ENCODE measurements at places on chromosomes 5 and 9.
A peak's percentile ranks its signal among the peaks of the same experiment; 100 is the strongest.

DNA sequence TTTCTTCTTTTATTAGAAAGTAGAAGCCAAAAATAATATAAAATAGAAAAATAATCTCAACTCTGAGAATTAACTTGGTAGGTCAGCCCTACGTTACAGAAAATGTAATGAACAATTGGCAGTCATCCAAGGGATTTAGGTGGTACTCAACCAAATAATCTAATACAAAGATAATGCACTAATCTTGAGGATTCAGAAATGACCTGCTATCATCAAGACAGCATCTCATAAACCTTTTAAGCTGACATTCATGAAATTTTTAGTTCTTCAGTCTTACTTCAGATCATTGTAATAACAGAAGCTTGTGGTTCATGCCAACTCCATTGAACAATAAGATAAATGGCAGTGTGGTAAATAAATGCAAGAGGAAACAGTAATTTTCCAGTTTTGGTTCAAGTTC lies 1058.0 kb downstream of the MAT2B start:
- DNase-seq: no peak

DNA sequence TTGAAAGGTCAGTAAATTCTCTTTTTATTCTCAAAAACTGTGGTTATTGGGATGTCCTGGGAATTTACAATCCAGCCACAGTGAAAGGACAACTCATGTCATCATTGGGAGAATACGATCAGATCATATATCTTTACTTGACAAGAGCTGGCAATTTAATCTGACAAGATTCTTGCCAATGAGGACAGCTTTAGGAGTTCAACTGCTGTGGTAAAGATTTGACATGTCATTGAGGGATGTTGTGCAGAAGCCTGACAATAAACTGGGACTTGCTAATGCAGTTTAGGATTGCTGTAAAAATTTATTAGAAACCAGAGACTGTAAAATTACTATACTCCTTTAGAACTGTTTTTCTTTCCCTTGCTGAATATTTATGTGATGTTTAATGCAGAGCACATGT lies 1131.0 kb downstream of the MAT2B start:
- DNase-seq: no peak

DNA sequence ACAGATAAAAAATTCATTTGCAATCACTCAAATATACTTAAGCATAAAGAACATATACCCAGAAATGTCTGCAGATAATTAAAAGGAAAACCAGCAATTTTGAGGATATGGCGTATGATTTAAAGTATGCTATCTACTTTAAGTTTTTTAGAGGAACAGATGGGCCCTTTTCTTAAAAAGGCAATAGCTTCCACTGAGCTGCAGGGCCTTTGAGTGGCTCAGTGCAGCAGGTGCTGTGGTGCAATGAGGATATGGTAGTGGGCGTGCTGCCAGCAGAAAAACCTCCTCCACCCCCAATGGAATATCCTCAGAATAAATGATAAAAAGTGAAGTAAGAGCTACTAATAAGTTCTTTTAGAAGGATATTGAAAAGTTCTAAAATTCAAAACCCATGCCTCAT lies 814.5 kb downstream of the MTRR start:
- no peak for DNase-seq

DNA sequence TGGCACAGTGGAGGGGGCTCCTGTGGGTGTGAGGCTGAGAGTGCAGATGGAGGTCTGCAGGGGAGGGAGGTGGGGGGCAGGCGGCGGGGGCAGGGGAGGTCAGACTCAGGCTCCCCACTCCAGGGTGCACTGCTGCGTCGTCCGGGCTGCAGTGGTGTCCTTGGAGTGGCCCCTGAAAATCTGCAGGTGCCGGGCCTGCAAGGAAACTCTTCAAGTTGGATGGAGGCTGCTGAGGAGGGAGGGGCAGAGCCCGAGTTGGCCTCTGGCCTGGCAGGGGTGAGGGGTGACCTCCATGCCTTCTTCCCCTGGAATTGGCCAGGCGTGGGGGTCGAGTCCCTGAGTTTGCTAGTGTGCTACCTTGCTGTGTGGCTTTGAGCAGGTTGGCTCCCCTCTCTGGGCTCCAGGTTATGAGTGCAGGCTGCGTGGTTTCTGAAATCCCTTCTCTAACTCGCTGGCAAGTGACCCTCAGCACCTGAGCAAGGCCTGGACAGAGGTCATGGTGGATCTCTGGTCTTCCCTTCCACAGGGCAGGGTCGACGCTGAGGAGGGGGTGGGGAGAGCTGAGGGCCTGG lies 888 bp downstream of the ADAMTSL2 start:
- no peak for DNase-seq

DNA sequence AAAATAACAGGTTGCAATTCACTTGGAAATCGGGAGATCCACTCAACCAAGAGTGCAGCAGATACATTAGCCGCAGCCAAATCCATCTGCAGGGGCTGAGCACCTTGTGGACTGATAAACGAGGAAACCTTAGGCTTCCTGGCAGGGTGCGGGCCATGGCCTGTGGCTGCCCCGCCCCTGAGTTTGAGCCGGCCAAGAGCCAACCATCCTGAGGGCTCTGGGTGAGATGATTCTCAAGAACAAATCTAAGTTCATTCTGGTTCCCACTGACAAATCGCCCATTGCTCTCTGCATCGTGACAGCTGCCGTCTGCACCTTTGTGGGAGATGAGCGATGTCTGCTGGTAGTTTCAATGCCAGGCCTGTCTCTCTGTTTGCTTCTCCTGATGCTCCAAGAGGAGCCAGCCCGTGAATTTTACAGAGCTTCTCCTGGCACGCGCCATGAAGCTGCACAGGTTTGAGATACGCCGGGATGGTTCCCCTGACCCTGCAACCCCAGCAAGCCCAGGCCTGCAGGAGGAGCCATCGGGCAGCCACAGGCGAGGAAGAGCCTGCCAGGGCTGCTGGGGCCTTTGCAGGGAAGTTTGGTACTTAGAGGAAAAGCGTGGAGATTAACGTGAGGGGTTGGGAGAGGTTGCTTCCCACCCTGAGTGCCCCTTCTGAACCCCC lies 154.0 kb downstream of the OLFM1 start:
- no peak for DNase-seq

- DNase-seq: peak; percentile 34
Measured at GRCh38 chr9:127351182-127352166, 45.5 kb upstream of the SLC2A8 start.

DNA sequence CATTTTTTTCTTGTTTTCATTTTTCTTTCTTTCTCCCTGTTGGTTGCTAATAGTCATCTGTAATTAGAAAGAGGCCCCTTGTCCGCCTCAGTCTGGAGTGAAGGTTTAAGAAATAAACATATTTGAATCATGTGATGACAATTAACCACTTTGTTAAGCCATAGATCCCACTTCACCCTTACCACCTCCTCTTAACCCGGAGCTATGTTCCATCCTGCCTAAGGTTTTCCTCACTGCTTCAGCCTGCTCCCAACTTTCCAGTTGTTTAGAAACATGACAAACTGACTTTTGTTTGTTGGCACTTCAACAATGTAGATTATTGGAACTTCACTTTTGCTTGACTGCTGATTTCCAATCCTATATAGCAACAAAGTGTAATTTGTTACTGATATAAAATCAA lies 37.4 kb upstream of the SSBP2 start:
- DNase-seq: no peak

DNA sequence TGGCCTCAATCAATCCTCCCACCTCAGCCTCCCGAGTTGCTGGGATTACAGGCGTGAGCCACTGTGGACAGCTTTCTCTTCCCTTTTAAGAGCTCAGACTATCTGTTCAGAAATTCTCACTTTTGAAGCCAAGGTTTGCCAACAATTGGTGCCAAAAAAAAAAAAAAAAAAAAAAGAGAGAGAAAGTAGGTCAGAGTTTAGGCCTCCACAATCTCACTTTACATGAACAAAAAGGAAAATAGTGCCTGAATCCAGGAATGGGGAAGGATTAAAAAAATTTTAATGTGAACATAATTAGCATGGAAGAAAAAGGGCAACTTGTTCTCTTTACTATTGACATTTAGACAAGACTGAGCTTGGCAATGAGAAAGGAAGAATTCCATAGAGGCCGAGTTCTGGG lies 94.1 kb downstream of the NSG2 start:
- no peak for DNase-seq

DNA sequence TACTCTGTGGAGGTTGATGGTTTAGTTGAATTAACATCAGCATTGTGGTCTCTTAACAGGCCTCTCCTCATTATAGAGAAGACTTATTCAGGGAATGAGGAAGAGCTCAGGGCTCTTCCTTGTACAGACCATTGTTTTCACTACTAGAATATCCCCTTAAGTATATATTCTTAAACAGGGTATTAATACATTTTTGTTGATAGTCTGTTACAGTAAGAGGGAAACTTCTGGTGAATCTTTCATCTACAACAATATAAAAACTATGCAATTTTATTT lies 330.7 kb downstream of the ADGRV1 start:
- DNase-seq: no peak

DNA sequence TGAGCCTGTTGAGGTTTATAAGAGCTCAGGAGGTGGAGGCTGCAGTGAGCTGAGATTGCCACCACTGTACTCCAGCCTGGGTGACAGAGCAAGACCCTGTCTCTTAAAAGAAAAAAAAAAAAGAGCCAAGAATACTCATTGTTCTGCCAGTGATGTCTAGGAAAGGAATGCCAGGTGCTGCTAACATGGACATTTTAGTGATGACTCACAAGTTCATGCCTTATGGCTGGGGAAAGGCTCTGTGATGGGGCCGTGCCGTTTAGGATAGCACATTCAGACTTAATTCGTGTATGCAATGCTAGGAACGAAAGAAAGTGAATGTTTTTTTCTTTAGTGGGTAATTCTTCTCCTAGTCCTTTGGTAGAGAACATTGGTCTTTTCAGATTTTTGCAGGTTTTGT lies 134.2 kb downstream of the ARHGAP26 start:
- DNase-seq: no peak

GRCh38 chr5:146284016-146284415 lies 54.6 kb upstream of the POU4F3 start:
- DNase-seq: no peak

- no peak for DNase-seq
Measured at GRCh38 chr5:54458221-54458620, 2.7 kb downstream of the HSPB3 start.

- no peak for DNase-seq
Measured at GRCh38 chr9:80467632-80468031, 895.9 kb downstream of the TLE4 start.

- no peak for DNase-seq
Measured at GRCh38 chr9:137126786-137127185, 12.2 kb upstream of the GRIN1 start.

DNA sequence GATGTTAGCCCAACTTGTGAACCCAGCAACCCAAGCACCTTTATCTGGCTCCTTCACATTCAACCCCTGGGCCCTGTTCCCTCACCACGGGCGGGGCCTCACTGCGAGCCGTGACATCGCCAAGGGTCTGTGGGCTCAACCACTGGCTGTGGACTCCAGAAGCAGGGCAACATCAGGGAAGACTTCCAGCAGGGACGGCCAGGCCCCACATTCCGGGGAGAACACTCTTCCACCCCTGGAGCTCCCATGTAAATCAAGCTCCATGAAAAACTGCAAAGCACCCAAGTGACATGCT lies 175.3 kb downstream of the ERCC6L2 start:
- no peak for DNase-seq

Data from NCI-H1436 (cell line).